ENCODE measurements at places on chromosomes 3 and 15. TPM values are rescaled to one million over a fixed set of nuclear protein-coding genes. Genes with fewer than 3 reads are reported as not detected.

- no peak for DNase-seq
Observed at GRCh38 chr15:64950888-64951287, 38.8 kb downstream of the SPG21 start.

- DNase-seq = no peak
Observed at GRCh38 chr15:91886878-91887277, 33.4 kb downstream of the SLCO3A1 start.

DNA sequence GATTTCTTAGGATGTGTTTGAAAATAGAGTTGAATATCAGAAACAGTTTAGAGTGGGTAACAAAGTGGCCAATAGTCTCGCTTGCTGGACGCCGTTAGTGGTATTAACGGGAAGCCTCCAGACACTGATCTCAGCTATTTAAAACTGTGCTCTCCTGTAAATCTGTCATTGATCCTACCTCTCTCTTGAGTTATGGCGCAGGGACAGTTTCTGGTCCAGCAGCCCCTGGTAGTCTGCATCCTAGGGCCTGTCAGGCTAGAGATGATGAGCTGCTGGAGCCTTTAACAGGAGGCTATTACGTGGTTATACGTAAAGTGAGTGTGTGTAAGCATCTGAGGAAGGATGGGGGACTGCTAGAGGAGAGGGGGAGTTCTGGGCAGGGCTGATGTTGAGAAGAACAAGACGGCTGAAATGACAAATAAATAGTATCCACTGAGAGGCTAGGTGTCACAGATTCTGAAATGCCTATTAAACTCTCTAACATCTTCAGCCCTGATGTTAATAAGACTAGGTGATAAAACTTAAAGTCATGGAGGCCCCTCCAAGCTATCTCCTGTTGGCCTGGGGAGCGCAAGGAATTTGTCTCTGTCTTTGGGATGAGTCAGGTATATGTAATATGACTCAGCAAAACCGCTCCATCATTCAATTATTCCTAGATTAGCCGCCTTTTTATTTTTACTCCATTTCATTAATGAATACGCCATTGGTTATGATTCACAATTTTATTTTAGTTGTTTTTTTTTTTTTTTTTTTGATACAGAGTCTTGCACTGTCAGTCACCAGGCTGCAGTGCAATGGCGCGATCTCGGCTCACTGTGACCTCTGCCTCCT, 155.7 kb downstream of the GREM1 start:
- DNase-seq = no peak

- DNase-seq = no peak
Observed at GRCh38 chr15:40244961-40245523, 6.2 kb downstream of the PAK6 start.

GRCh38 chr3:27910456-27910855, 188.3 kb upstream of the EOMES start:
- no peak for DNase-seq

DNA sequence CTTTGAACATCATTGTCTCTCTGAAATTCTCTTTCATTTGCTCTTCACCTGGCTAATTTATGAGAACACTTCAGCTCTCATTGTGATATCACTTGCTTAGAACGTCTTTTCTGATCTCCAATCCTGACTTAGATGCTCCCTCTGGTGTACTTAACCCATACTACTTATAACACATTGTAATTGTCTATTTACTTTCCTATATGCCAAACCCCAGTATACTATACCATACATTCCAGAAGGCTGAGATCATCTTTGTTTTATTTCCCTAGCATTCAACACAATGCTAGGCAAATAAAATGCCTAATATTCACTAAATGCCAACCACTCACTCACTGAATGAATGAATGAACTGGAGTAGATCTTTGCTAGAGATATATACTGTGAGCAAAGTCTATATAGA, 27.0 kb upstream of the PEX5L start:
- DNase-seq = no peak

GRCh38 chr3:85790445-85791030, 831.7 kb downstream of the CADM2 start:
- DNase-seq = no peak

DNA sequence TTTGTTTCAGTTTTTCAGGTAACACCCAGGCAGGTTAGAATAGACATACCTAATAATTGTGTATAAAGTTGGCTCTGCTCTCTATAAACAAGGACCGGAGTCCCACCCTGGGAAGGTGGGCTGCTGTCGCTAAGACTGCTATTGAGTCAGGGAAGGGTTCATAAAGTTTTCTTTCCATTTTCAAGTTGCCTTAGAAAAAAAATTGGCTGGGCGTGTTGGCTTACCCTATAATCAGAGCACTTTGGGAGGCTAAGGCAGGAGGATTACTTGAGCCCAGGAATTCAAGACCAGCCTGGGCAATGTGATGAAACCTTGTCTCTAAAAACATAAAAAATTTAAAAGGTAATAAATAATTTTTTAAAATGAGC, 11.3 kb upstream of the PIAS1 start:
- DNase-seq = no peak

- DNase-seq = no peak
Observed at GRCh38 chr15:40340740-40341400, at the start of gene CCDC9B. TSS of gene CCDC9B (minus strand) at chr15:40340939. CDS start at chr15:40340819, 120 bp downstream.

DNA sequence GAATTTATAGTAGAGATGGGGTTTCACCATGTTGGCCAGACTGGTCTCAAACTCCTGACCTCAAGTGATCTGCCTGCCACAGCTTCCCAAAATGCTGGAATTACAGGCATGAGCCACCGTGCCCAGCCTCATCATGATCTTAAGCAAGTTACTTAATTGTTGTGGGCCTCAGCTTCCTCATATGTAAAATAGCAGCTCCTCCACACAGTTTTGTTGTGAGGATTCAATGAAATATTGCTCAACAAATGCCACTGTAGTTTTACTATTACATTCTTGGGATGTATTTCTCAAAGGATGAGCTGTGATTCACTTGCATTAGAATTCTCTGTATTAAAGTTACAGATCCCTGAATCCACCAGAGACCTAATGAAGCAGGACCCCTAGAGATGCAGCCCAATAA, 168.8 kb downstream of the ADAMTS9 start:
- no peak for DNase-seq

DNA sequence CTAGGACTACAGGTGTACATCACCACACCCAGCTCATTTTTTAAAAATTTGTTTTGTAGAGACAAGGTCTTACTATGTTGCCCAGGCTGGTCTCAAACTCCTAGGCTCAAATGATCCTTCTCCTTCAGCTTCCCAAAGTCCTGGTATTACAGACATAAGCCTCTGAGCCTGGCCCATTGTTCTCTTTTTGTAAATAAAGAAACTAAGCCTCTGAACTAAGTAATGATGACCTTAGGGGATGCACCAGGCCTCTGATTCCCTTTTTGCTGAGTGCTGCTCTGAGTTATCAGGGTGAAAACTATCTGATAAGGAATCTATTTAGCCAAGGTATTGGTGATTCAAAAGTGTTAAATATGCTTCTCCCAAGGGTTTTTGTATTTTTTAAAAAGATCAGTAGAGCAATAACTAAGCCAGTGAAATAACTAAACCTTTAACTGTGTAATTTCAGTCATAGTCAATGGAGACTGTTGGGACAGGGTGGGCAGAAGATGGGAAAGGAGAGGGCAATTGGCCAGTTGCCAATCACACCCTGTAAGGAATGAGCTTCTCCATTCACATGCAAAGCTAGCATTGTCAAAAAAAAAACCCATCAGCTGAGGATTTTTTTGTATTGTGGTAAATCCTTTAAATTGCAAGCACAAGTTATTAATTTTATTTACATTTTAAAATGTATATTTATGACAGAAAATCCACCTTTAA, 194.8 kb upstream of the PFN2 start:
- no peak for DNase-seq

DNA sequence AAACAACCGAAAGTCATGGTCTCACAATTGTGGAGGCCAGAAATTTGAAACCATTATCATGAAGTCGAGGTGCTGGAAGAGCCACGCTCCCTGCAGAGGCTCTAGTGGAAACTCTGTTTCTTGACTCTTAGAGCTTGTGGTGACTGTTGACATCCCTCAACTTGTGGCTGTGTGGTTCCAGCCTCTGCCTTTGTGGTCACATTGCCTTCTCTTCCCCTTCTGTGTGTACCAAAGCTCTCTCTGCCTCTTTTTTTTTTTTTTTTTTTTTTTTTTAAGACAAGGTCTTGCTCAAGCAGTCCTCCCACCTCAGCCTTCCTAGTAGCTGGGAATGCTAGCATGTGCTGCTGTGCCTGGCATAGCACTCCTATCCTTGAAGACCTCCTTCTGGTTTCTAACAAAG, 48.7 kb upstream of the CRTC3 start:
- DNase-seq = no peak

DNA sequence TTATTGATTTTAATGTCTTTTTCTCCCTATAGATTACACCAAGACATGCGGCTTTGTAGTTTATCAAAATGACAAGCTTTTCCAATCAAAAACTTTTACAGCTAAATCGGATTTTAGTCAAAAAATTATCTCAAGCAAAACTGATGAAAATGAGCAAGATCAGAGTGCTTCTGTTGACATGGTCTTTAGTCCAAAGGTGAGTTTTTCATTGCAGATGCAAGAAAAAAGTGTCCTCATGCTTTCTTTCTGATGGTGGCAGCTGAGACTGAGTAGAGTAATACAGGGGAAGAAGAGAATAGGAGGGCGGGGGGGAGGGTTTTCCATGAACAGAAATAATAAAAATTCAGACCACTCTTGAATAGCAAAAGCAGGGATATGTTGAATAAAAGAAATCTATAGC, 36.5 kb downstream of the ADGRG7 start:
- no peak for DNase-seq

DNA sequence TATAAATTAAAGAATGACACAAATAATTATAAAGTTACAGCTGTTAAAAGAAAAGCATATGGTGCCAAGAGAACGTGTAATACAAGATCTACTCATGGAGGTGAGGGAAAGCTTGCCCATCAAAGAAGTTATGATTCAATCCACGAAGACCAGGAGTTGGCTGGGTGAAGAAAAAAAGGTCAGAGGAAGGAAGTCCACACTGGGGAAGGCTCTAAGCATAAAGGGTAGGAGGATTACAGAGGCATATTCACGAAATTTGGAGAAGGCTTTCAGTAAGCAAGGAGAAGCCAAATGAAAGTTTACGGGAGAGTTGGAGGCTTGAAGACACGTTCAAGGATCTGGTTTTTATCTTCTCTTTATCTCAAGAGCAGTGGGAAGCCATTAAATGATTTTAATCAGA, 1.8 kb upstream of the TGFBR2 start:
- DNase-seq = no peak

- no peak for DNase-seq
Observed at GRCh38 chr15:85771271-85771670, 23.5 kb downstream of the KLHL25 start.

Gene TEX55
- not detected for polyA plus RNA-seq

Gene RTP1
- not detected for polyA plus RNA-seq

Gene SCN11A
- polyA plus RNA-seq = not detected

Gene PLAAT1
- polyA plus RNA-seq = not detected
